Activated CD8-positive, alpha-beta memory T cell treated with anti-CD3 and anti-CD28 coated beads for 1 hour (primary cell): ENCODE measurements at places on chromosomes 2 and 18.

GRCh38 chr2:44980751-44981713 is 28.2 kb downstream of the SIX2 start:
- no peak for DNase-seq

DNA sequence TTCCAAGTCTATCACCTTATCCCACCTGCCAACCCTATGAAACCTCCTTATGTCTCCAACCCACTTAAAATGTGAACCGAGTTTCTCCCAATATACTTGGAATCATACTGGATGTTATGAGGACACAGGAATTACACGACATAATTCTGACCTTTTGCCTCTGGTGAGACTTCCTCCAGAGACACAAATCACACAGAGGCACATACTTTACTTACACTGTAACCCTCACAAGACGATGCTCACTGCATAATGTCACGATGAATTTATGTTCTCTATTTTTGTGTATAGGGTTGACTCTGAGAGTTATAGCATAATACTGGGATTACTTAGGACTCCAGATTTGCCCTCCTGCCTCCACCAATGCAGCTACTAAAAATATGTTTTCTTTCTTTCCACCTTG is 28.0 kb upstream of the SETBP1 start:
- no peak for DNase-seq

GRCh38 chr2:161733025-161733424 is 108.8 kb downstream of the SLC4A10 start:
- no peak for DNase-seq

DNA sequence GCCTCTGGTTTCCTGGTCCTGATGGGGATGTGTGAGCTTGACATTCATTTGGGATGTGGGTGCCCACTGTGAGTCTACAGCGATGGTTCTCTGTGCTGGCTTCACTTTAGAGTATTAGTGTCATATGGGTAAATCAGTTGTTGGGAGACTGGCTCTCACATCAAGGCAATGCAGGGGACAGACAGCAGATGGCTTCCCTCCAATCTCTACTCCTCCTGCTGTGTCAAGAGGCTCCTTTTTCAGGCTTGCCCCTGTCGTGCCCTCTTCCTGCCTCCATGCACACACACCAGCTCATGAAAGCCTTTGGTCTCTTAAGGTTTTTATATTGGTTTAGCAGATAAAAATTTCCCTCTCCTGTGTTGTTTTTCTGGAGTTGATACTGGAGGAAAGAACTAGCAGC is 315.6 kb downstream of the RDH14 start:
- DNase-seq = no peak

- no peak for DNase-seq
These were observed 37.3 kb upstream of the ZNF512 start for GRCh38 chr2:27545348-27546141.

DNA sequence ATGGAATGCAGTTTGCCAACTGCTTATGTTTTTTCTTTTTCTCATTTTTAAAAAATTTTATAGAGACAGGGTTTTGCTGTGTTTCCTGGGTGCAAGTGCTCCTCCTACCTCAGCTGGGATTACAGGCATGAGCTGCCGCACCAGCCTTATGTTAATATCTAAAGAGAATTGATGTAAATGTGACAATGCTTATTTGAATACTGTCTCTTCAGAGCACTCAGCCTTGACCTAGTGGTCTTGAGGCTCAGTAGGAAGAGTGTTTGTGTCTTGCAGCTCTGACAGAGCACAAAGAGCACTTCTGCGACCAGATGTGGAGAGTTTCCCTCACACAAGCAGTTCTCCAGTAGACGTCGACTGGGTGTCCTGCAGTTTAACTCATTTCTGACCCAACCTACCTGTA is 55.3 kb downstream of the ARHGEF4 start:
- no peak for DNase-seq

- DNase-seq = no peak
These were observed 461.2 kb downstream of the CDH2 start for GRCh38 chr18:27715751-27716150.

- DNase-seq = no peak
These were observed 49.8 kb downstream of the PTGR3 start for GRCh38 chr18:75159238-75159518.

GRCh38 chr2:160387558-160388262 is 105.9 kb downstream of the RBMS1 start:
- DNase-seq = no peak
